COR-L47 (cell line): ENCODE measurements at places on chromosomes 2 and 18.

GRCh38 chr2:53508667-53509066, 258.9 kb upstream of the CHAC2 start:
- no peak for DNase-seq

DNA sequence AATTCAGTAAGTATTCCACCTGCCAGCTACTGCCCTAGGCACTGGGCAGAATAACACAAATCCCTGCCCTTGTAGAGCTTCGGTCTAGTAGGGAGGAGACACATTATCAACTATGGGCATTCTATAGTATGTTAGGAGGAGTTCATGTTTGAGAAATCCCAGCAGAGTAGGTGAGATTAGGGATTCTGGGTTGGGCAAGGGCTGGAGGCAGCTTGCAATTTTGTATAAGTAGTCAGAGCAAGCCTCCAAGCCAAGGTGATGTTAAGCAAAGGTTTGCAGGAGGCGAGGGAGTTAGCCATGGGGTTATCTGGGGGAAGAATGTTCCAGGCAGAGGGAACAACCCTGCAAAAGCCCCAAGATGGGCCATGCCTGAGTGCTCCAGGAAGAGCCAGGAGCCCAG, 187.9 kb upstream of the HS6ST1 start:
- DNase-seq = no peak

GRCh38 chr18:31649978-31650719, 34.2 kb downstream of the B4GALT6 start:
- no peak for DNase-seq

GRCh38 chr2:191249156-191249813, 4.1 kb downstream of the MYO1B start:
- no peak for DNase-seq

- DNase-seq = no peak
Observed at GRCh38 chr2:202387608-202388342, 11.6 kb downstream of the BMPR2 start.
